ENCODE measurements at places on chromosomes 3 and 15. TPM values are rescaled to one million over a fixed set of nuclear protein-coding genes. Genes with fewer than 3 reads are reported as not detected.

GRCh38 chr15:67127965-67128364 lies 62.6 kb downstream of the SMAD3 start:
- no peak for DNase-seq
- H3K4me3 ChIP-seq, result no peak overlapping the region
- H3K27ac ChIP-seq, result peak overlapping the region; percentile 95
- no peaks in the 10 kb centered on the region for H3K27me3 ChIP-seq
- peaks cover 96% of the 10 kb centered on the region for H3K4me1 ChIP-seq

DNA sequence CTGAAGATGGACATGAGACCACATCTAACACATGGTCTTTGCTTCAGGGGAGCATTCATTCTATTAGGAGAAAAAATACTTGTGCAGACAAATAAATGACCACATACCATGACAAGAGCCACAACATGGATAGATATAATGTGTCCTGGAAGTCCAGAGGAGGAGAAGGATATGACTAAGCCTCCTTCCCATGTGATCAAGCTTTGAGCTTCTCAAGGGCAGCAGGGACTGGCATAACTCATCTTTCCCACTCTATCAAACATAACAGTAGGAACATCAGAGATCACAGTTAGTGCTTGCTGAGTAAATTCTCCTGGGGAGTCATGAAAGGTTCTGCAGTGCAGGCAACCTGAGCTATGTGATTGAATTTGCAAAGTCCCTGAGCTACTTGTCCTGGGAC lies 86.0 kb upstream of the LPP start:
- no peaks in the 10 kb centered on the region for H3K36me3 ChIP-seq
- no peaks in the 10 kb centered on the region for H3K4me1 ChIP-seq

DNA sequence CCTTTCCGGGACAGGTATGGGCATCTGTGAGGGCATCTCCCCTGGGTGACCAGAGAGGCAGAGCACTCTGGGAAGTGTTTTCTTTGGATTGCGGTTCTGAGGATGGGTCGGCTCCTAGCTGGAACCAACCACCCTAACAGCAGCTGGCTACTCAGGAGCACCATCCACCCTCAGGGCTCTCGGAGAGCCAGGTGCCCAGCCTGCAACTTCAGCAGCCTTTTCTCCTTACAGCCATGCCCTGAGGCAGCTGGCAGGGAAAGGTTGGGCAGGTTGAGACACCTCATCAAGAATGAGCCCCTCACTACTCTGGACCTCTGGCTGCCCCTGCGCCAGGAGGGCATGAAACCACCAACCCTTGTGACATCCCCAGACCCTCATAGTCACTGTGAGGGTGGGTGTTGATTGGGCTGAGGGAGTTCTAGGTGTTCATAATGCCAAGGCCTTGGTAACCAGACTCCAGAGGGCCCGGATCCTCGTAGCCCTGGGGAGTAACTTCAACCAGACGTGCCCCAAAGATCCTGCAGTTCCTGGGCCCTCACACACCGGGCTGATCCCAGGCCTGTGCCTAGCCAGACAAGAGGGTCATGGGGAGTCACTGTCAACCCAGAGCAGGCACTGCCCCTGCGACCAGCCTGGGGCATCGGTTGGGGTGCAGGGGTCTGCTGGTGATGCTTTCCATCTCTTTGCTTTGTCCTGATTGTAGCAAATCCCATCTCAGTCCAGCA lies 114.4 kb upstream of the ABHD17C start:
- no peaks in the 10 kb centered on the region for H3K4me1 ChIP-seq
- no peak overlapping the region for H3K27ac ChIP-seq
- no peaks in the 10 kb centered on the region for H3K27me3 ChIP-seq
- no peak overlapping the region for H3K4me3 ChIP-seq
- no peak for DNase-seq

- H3K27me3 ChIP-seq, result no peaks in the 10 kb centered on the region
- no peak overlapping the region for H3K27ac ChIP-seq
- no peak overlapping the region for H3K4me3 ChIP-seq
Observed at GRCh38 chr3:55567121-55567520, 80.0 kb upstream of the WNT5A start.

Gene CCK
- 1.1 TPM for total RNA-seq

DNA sequence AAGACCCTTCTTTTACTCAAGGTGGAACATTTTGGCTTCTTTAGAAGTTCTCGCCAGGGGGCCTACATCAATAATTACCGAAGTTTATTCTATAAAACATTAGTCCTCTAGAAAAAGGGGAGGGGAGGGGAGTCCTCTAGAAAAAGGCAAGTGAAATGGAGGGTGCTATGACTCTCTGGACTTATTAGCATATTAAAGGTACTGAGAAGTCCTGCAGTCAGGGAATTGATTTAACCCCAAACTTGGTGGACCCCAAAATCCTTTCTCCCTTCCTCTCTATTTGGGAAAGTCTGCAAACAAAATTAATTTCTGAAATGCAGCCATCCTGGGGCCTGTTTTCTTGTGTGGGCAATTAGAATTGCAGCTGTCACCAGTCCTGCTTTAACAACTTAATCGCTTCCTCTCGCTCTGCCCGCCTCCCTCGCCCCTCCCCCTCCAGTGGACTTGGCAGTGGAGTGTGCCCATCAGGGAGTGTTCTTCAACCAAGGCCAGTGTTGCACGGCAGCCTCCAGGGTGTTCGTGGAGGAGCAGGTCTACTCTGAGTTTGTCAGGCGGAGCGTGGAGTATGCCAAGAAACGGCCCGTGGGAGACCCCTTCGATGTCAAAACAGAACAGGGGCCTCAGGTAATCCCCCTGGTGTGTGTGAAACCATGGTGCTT lies 18.9 kb upstream of the LRRK1 start:
- no peak for DNase-seq
- H3K36me3 ChIP-seq, result no peaks in the 10 kb centered on the region
- no peak overlapping the region for H3K4me3 ChIP-seq
- no peaks in the 10 kb centered on the region for H3K27me3 ChIP-seq

GRCh38 chr3:50375258-50375931 lies 16.1 kb upstream of the TMEM115 start:
- H3K4me3 ChIP-seq, result no peak overlapping the region
- no peak for DNase-seq
- no peaks in the 10 kb centered on the region for H3K4me1 ChIP-seq
- no peak overlapping the region for H3K27ac ChIP-seq
- no peaks in the 10 kb centered on the region for H3K36me3 ChIP-seq

- H3K4me3 ChIP-seq, result no peak overlapping the region
- peaks cover 68% of the 10 kb centered on the region for H3K4me1 ChIP-seq
- H3K27me3 ChIP-seq, result no peaks in the 10 kb centered on the region
- H3K27ac ChIP-seq, result peak overlapping the region; percentile 93
Observed at GRCh38 chr3:46926871-46927717, 49.5 kb downstream of the CCDC12 start.

DNA sequence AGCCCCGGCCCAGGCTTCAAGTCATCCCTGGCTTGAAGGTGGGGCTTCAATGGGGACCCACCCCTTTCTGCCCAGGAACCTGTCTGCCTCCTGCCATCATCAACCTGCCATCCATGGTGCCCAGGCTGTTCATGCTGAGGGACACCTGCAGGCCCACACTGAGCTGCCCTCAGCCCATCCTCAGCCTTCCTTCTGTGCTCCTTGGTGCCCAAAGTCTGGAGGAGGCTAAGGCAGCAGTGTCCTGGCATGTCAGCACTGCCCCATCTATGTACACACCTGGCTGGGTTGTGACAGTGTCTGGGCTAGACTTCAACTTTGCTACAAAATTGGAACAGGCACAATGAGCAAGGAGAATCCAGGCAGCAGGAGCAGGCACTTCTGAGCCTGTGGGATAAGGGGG lies 745.3 kb upstream of the EPHA6 start:
- H3K27me3 ChIP-seq, result no peaks in the 10 kb centered on the region
- no peak for DNase-seq
- no peaks in the 10 kb centered on the region for H3K36me3 ChIP-seq
- no peak overlapping the region for H3K27ac ChIP-seq
- H3K4me3 ChIP-seq, result no peak overlapping the region

GRCh38 chr3:71907996-71908395 lies 123.0 kb upstream of the PROK2 start:
- no peak overlapping the region for H3K27ac ChIP-seq
- no peak overlapping the region for H3K4me3 ChIP-seq
- H3K36me3 ChIP-seq, result no peaks in the 10 kb centered on the region
- DNase-seq, result no peak
- no peaks in the 10 kb centered on the region for H3K4me1 ChIP-seq
- peaks cover 6% of the 10 kb centered on the region for H3K27me3 ChIP-seq

- DNase-seq, result no peak
- no peak overlapping the region for H3K27ac ChIP-seq
- H3K27me3 ChIP-seq, result no peaks in the 10 kb centered on the region
- no peaks in the 10 kb centered on the region for H3K36me3 ChIP-seq
- no peaks in the 10 kb centered on the region for H3K4me1 ChIP-seq
Observed at GRCh38 chr15:80978685-80979329, 10.8 kb downstream of the MESD start.

DNA sequence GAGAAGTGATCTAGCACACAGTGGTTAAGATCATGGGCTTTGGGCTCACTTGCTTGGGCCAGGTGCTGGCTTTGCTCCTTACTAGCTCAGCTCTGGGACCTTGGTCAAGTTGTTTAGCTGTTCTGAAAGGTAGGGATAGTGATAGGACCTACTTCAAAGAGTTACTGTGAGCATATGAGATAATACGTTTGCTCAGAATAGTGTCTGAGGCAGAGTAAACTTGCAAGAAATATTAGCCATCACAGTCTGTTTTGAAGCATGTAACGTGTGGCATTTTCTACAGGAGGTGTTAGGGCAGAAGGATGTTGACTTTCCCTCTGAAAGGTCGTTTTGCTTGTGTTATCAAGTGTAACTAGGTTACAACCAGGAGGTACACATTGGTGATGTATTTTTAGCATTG lies 34.5 kb upstream of the NFKBIZ start:
- H3K27ac ChIP-seq, result peak overlapping the region; percentile 43
- H3K36me3 ChIP-seq, result no peaks in the 10 kb centered on the region
- H3K27me3 ChIP-seq, result no peaks in the 10 kb centered on the region
- H3K4me1 ChIP-seq, result peaks cover 22% of the 10 kb centered on the region

DNA sequence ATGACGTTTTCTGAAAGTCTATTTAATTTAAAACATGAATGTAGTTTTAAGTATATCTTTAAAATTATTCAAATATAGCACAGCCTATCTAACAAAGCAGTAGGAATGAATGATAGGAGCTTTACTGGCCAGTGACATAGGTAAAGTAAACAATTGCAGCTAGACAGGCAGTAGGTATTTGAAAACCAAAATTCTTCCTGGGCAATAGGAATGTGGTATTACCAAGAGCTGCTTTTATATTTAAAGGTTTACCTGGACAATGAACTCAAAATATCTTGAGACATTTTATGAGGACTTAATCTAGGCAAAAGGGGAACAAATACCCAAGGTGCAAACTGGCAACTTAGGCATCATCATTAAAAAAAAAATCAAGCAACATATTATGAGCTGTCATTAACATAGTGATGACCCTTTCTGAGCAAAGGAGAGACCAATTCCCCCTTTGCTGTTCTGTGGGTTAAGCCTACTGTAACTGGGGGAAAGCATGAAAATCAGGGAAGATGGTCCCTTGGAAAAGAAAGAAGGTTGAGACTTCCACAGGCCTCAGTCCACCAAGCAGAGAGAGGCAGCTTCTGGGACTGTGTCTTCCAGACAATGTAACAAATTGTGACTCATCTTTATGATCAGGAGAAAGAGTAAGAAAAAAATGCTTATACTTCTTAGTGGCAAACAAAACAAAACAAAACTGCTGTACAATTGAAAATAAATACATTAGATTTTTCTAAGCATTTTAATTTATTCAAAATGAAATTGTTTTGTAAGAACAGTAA lies 12.9 kb downstream of the ISL2 start:
- peaks cover 10% of the 10 kb centered on the region for H3K4me1 ChIP-seq
- peaks cover 48% of the 10 kb centered on the region for H3K27me3 ChIP-seq
- no peak overlapping the region for H3K27ac ChIP-seq
- DNase-seq, result no peak

- H3K27ac ChIP-seq, result peak overlapping the region; percentile 72
- no peak for DNase-seq
- peaks cover 8% of the 10 kb centered on the region for H3K27me3 ChIP-seq
- peak overlapping the region; percentile 46 for H3K4me3 ChIP-seq
- H3K4me1 ChIP-seq, result no peaks in the 10 kb centered on the region
Observed at GRCh38 chr3:112333381-112334317, 693 bp downstream of the CD200 start.
